ENCODE measurements at places on chromosomes 5 and 9.

DNA sequence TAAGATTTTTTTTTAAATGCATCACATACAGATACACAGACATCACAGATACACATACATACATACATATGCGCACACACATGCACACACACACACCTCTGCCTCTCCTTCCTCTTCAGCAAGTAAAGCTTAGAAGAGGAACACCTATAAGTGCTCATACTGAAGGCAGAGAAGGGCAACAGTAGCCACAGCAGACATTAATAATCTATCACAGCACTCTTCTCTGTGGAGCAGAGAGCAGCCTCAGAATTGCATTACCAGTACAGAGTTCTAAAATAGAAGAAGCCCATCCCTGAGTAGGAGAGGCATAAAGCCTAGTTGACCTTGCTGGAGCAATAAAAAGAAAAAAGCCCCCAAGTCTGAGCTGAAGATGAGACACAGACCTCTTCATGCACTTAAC lies 110.6 kb downstream of the MLLT3 start:
- no peak for DNase-seq

- DNase-seq: no peak
Measured at GRCh38 chr5:36978196-36978595, 101.6 kb downstream of the NIPBL start.

DNA sequence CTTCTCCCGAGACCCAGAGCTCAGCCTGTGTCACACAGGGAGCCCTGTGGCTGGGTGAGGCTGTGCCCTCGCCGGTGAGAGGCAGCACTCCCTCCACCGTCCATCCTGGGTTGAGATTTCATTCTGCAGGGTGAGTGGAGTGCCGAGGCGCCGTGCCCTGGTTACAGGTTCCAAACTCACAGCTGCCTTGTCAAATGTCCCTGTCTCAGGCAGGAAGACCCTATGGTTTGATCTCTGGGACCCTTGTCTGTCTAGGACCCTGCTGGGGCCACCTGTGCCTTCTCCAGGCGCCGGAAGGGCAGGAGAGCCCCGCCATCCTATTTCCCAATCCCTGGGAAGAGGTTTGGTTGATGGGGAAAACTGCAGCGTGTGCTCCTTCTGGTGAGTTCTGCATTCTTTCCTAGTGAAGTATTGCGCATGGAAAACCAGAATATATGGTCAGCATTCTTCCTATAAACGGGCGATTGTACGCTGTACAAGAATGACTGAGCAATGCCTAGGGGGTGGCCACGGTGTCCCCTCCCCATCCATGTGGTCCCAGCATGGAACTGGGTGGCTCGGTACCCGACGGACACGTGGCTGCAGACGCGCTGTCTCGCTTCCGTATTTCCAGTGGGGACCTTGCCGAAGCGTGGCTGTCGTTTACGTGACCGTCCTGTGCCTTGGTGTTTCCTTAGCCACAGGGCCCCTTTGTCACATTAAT lies 95.9 kb upstream of the COL5A1 start:
- no peak for DNase-seq

- no peak for DNase-seq
Measured at GRCh38 chr5:3661755-3662296, 66.2 kb downstream of the IRX1 start.

DNA sequence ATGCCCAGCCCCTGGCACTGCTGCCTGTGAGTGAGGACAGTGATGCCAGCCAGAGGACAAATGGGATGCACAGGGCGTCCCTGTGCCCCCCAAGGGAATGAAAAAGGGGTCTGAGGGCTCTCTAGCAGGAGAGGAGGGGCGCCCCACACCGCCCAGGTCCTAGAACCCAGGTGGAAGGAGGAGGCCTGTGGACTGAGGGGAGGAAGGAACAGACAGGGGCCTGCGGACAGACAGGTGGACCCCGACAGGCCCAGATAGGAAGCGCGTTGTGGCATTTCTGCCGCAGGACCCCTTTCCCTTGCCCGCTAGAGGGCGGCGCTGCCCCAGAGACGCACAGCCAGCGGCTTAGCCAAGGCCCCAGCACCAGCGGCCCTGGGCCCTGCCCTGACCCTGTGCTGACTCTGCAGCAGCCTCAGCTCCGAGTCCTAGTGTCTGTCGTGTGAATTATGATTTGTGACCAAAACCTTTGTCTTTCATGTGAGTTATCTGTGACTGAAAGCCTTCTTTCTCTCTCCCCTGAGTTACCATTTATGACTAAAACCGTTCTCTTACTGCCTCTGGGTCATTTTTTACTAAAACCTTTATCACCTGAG lies 30.7 kb downstream of the TRIP13 start:
- peak; percentile 56 for DNase-seq

- no peak for DNase-seq
Measured at GRCh38 chr9:91907484-91908292, 42.3 kb downstream of the ROR2 start.

DNA sequence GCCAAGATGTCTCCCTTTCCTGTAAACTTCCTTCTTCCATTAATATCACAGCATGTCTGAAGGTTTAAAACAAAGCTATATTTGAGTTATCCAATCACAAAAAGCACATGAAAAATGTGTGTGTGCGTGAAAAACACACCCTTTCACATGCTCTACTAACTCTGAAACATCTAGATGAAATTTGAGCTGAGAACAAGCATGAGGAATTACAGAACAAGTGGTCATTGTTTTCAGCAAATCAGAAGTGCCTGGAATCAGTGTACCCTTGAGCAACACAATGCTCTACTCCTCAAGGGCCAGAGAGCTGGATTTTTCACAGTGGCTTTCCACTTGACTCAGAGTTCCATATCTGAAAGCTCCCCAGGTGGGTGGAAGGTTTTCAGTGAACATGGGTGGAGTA lies 255.9 kb downstream of the PSAT1 start:
- DNase-seq: no peak

- DNase-seq: no peak
Measured at GRCh38 chr5:95241-95980, 3.4 kb downstream of the PLEKHG4B start.

DNA sequence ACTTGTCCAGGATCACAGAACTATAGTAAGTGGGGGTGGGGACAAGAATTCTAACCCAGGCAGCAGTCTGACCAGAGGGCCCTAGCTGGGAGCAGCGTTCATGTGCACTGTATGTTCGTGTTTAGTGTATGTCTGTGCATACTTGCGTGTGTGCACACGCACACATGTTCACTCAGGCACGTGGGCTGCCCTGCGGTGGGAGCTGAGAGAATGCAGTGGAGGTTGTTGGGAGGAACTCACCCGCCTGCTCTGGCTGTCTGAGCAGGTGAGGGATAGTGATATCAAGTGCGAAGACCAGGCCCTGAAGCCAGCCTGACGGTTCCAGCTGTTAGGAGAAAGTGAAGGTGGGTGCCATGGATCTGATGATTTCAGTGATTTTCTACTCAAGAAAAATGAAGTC lies 942 bp downstream of the DCANP1 start:
- no peak for DNase-seq

DNA sequence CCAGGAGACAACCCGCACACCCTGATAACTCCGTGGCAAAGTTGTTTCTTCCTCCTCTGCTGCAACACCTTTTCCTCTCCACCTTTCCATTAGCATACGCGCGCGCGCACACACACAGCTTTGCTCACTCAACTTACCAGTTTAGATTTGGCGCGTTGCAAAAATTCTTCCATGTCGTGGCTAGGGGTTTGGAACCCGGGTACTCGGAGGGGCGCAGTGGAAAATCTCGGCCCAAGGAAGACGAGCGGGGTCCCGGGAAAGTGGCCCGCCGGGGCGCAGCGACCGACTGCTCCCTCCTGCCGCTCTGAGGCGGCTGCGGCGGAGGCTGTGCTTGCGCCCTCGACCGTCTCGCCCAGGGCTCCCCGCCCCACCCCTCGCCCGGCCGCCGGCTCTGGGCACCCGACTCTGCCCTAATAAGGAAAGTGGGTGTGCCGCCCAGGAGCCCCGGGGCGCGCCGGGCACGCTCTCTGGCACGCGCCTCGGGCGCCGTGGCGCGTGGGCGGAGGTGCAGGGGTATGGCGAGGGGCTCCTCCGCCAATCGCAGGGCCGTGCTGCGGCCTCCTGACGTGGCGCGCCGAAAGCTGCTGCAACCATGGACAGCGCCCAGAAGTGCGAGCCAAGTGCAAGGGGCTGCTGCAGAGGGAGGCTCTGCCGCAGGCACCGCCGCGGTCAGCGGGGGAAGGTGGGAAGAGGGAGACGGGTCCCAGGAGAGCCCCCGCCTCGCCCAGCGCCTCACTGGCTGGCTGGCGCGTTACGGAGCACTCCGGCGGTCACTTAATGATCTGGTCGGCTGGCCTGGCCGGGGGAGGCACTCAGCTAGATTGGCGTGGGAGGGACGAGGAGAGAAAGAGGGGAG lies at the start of gene PRUNE2:
PRUNE2 (minus strand) TSS at position 324 of the 856 bp plus-strand sequence; CDS start at position 173, 151 bp downstream.
- no peak for DNase-seq

- DNase-seq: no peak
Measured at GRCh38 chr9:19485193-19485592, 76.4 kb downstream of the ACER2 start.

GRCh38 chr9:69919461-69920061 lies 98.9 kb downstream of the CFAP95 start:
- DNase-seq: no peak

- no peak for DNase-seq
Measured at GRCh38 chr5:83665631-83666030, 55.0 kb downstream of the HAPLN1 start.

DNA sequence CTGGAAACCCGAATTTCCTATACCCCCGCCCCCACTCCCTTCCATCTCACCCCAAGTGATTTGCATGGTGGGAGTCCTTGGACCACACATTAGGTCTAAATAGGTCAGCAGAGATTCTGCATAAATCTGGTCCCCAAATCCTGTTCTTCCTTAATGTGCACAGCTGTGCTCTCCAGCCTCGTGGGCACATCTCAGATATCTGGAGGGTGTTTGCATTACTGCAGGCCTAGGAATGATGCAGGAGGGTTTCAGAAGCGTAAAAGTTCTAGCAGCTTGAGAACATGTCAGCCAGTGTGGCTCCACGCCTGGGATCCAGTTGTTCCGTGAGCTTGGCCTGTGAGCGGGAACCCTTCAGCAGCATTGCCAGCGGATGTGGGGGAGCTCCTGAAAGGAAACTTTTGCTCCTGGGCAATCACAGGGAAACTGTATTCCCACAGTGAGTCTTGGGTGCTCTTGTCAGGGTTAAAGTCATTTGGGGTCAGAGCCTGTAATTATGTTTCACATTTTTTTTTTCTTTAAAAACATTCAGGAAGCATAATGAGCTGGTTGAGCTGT lies 12.9 kb downstream of the ARHGAP26 start:
- DNase-seq: no peak

DNA sequence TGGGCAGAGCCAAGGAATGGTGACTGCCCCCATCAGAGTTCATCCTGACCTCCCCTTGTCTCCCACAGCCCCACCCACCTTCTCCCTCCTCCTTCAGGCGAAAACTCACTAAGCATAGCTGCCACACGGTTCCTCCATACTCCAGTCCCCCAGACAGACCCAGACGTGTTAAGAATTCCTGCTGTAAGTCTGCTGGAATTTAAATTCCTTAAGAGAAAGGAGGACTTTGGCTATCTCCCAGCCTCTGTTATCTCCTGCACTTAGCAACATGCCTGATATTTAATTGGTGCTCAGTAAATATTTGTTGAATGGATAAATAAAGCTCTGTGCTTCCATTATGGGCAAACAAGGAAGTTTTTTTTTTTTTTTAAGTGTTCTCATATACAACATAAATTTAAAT lies 213.7 kb downstream of the RFK start:
- no peak for DNase-seq

DNA sequence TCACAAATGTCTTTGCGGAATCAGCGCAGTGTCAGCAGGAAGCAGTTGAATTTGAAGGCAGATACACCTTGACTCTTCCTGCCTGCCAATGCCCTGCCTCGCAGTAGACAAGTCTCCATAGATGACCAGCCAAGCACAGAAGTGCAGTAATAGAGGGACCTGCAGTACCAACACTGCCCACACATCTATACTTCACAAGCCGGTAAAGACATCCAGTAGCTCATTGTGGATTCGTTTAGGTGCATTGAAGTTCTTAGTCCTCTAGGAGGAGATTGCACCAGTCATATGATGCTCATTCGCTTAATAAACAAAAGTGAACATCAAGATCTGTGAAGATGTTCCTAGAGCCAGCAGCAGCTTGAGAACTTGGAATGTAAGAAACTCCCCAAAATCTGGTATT lies 7.1 kb upstream of the IFNA2 start:
- no peak for DNase-seq

DNA sequence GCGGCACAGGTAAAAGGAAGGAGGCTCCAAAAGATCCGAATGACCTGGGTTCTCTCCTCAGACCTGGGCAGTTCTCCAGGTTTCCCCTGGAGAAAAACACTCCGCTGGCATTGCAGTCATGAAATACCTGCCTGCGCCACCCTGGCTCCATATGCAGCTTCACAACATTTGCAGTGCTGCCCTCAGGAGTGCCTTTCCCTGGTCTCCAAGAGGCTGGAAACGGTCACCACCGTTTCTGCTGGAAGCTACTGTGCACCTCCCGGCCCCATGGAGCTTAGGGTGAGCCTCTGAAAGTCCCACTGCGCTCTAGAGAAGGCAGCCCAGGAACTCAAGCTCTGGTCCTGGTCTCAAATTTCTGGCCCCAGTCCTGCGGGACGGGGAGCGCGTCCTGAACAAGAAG lies 670 bp downstream of the UGT3A1 start:
- DNase-seq: no peak

DNA sequence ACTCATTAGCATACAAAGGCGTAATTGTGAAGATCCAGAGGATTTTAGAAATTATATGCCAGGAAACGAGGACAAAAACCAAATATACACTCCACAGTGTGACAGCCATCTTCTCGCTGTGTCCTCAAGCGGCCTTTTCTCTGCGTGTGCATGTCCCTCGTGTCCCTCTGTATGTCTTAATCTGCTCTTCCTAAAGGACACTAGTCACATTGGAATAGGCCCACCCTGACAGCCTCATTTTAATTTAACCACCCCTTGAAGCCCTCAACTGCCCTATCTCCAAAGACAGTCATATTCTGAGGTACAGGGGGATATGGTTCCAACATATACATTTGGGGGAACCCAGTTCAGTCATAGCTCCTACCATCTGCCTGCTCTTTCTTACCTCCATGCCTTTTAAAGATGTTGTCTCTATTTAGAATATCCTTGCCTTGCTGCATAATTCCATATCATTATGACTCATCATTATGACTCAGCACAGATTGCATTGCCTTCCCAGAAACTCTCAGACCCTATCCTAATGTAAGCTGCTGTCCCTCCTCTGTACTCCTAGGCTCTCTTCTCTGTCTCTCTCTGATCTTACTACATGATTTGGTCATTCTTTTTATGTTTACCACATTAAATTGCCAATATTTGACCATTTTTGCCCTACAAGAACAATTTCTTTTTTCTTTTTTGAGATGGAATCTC lies 210.9 kb downstream of the AOPEP start:
- no peak for DNase-seq

- no peak for DNase-seq
Measured at GRCh38 chr5:155101697-155102096, 88.1 kb downstream of the KIF4B start.

- peak; percentile 19 for DNase-seq
Measured at GRCh38 chr5:43073597-43074546, 33.8 kb upstream of the ANXA2R start.
